ENCODE measurements at places on chromosomes 3 and 15.

- DNase-seq, result no peak
Measured at GRCh38 chr3:59632760-59633573, 583.1 kb upstream of the CFAP20DC start.

- DNase-seq, result peak; percentile 34
Measured at GRCh38 chr15:99452728-99453636, 112.8 kb upstream of the MEF2A start.

- no peak for DNase-seq
Measured at GRCh38 chr3:119873646-119874045, 91.7 kb downstream of the NR1I2 start.

DNA sequence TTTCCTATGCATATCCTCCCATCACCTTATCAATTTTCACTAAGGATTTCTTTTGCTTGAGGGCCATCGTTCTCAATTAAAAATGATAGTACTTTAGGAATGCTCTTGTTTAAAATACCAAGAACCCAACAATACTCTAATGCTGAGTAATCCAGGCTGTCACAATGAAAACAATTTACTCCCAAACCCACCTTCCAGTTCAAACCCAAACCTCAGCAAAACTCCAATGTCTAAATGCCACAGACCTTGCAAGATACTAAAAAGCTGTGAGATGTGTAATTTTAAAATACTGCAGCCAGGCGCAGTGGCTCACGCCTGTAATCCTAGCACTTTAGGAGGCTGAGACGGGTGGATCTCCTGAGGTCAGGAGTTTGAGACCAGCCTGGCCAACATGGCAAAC lies 889.8 kb downstream of the ROBO1 start:
- DNase-seq, result no peak

DNA sequence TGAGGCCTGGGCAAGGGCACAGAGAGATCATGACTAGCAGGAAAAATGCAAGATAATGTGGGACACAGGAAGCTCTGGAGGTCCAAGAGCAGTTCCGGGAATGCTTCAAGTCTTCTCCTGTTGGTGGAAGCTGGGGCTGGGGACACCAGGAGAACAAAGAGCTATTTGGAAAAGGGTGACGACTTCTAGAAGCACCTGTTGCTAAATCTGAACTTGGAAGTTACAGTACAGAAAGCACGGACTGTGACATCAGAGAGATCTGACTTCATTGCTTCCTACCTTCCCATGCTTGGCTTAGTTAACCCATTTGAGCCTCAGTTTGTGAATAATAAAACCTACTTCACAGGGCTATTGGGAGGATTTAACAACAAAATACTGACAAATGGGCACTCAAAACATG lies 52.7 kb upstream of the NEO1 start:
- no peak for DNase-seq

DNA sequence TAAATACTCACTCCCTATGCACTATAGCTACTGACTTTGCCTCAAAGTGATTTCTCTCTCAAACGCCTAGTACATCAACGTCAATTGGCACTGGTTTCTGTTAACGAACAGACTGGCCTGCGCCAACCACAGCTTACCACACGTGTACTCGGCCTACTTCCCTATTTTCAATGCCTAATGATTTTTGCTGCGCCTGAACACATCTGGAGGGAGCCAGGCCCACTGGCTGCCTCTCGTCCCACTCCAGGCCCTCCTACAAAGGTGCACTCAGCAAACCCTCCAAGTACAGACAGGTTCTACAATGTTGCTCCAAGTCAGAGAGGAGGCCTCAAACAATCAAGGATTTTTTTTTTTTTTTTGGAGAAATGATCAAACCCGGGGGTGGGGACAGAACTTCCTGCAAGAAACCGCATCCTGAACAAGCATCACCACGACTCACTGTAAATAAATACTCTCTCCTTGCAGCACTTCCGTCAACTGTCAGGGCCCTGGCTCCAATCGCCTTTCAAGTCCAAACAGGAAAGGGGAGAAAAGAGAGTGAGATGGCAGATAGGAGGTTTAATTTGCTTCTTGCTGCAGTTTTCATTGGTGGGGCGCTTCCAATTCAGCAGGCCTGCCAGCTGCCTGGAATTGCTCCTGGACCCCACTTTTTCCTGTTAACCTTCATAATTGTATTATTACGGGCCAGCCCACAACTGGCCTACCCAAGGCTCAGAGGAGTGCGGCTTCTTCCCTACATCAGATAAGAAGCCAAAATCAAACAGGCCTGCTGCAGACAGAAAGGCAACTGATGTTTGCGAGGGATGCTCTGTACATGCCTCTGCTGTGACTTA lies 139.3 kb downstream of the FOXP1 start:
- no peak for DNase-seq

DNA sequence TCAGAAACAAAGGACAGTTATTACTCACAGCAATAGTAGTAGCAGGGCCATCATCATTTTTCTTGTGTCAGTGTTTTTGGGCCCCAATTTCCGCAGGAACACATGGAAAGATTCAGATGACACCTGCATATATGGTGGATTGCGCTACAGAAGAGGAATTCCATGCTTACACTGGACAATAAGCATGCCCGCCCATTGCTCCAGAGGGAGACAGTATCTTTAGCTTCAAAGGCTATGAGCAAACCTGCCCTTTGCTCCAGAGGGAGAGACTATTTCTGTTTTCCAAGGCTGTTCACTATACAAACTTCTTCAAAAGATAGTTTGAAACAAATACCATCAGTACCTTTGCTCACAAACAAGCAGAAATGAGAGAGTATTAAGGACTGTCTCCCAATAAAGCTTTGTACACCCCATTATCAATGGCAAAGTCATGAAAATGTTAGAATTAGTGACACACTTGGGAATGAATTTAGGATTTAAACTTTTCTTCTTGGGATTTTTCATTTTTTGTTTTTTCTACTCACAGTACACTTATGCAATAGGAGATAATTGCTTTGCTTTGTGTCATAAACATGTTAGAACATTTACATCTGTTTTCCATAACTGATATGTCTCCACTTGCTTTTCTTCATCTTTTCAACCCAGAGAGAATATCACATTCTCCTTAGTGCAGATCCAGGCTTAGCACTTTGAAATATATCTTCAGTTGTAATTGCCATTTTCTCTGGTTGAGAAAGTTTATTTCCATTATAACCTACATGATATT lies 564.5 kb upstream of the ZNF717 start:
- no peak for DNase-seq

DNA sequence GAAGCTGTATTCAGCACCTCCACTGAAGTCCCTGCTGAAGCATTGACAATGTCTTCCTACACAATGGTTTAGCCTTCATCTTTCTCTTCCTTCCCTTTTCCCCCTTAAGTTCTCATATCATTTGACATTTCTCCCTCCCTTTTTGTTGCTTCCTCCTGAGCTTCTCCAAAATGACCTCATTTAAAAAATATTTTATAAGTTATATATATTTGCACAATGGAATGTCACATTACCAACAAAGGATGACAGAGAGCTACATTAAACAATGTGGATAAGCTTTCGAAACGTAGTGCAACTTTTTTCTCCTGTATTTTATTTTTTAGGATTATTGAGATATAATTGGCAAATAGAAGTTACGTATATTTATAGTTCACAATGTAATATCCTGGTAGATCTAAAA lies 13.2 kb upstream of the DLG1 start:
- no peak for DNase-seq

- DNase-seq, result no peak
Measured at GRCh38 chr3:124217542-124217941, 225.6 kb upstream of the ROPN1 start.

DNA sequence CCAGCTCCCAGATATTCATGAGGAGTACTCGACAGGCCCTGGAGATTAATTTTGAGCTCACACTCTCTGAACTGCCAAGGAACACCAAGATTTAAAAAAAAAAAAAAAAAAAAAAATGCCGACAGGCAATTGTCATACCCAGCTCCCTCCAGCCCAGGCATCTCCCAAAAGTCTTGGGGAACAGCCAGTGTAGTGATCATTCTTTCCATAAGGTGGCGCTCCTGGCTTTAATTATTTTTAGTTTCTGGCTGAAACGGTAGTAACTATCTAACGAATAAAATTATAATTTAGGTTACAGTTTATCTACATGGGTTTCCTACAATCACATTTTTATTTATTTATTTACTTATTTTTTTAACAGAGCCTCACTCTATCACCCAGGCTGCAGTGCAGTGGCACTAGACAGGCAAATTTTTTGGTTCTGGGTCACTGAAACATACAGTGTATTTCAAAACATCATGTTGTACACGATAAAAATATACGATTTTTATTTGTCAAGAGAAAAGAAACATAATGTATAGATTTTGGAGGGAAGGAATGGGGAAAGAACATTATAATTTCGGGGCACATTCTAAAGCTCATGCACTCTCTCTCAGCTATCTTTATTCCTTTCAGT lies 157.3 kb downstream of the ADAMTS9 start:
- DNase-seq, result peak; percentile 6

- DNase-seq, result no peak
Measured at GRCh38 chr3:154040283-154040682, 80.9 kb upstream of the ARHGEF26 start.

GRCh38 chr15:93454788-93455187 lies 365.8 kb upstream of the RGMA start:
- no peak for DNase-seq

DNA sequence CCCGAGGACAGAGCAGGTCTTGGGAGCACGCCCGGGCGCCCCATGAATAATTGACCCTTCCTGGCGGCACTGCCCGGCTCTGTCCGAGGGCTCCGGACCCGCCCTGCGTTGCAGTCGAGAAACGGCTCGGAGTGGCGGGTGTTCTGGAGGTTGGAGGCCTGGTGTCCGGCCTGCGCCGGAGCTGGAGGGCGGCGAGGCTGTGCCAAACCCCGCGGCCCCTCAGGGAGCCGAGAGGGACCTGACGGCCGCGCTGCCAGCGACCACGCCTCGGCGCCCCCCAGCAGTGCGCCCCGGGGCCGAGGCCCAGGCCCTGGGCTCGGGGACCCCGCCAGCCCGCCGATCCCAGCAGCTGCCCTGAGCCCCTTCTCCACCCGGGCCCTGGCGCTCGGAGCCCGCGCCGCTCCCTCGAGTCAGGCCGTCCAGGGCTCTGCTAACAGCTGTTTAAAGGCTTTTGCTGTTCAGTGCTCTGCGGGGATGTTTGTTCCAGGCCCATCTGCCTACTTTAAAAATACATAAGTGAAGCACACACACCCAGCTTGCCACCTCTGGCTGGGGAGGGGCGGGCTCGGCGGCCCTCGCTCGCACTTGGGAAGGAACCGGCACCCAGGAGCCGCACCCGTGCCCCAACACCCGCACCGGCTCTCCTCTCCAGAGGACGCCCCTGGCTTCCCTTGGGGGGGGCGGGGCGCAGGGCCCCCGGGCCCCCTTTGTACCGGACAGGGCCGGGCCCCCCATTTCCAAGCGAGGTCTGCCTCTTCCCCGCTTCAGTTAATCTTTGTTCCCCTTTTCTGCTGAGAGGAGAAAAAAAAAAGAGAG lies 730 bp upstream of the ZNF710 start:
- no peak for DNase-seq

All from anterior cingulate cortex (tissue), 58 donors.